Natural killer cell treated with Interleukin-12 subunit alpha and Interleukin-12 subunit beta and Interleukin-15 and Interleukin-18, amount 100 ng/mL, for 72 hours (primary cell): ENCODE measurements at places on chromosomes 6 and 20.
A peak's percentile ranks its signal among the peaks of the same experiment; 100 is the strongest.

- DNase-seq: no peak
These were observed 70.8 kb downstream of the IPCEF1 start for GRCh38 chr6:154285826-154286225.

DNA sequence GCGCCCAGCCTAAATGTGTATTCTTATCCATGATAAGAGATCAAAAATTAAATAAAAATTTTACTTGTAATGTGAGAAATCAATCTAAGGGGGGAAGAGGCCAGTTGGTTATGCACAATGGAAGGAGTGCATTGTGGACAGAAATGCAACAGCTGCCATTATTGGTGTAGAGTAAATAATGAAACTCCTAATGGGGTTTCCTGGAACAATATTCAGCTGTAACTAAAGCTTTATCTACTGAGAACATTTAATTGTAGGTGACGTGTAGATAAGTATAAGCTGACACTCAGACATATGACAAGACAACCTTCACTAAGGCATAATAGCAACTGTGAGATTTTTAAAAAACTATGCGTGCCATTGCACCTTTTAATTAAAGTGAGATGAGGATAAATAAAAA lies 71.4 kb downstream of the CEP57L1 start:
- no peak for DNase-seq

GRCh38 chr6:39041072-39041471 lies 7.5 kb upstream of the GLP1R start:
- peak; percentile 56 for DNase-seq

- DNase-seq: no peak
These were observed at the start of gene DLGAP4 for GRCh38 chr20:36305602-36306551. TSS of gene DLGAP4 (plus strand) at chr20:36306339. CDS start at chr20:36431718, 125,379 bp downstream.

GRCh38 chr20:8089668-8090067 lies 42.4 kb upstream of the PLCB1 start:
- DNase-seq: no peak

GRCh38 chr6:149919834-149920225 lies 3.1 kb downstream of the RAET1G start:
- DNase-seq: no peak

DNA sequence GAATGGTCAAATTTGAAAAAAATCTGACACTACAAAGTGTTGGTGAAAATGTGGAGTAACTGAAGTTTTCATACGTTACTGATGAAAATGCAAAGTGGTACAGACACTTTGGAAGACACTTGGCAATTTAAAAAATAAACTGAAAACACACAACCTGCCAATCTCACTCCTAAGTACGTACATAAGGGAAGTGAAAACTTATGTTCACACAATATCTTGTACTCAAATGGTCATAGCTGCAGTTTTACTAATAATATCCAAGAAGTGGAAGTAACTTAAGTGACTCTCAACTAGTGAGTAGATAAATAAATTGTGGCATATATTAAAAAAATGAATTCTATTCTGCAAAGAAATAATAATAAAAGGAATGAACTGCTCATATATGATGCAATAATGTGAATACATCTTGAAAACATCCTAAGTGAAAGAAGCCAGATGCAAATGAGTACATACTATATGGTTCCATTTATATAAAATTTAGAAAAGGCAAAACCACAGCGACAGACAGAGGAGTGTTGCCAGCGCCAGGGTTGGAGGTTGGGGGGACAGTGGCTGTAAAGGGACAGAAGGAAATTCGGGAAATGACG lies 198.2 kb downstream of the ERMARD start:
- DNase-seq: no peak

- no peak for DNase-seq
These were observed 113.3 kb upstream of the SLC2A12 start for GRCh38 chr6:134165561-134166201.

GRCh38 chr6:34114695-34115402 lies 31.0 kb downstream of the GRM4 start:
- no peak for DNase-seq

- peak; percentile 97 for DNase-seq
These were observed at the start of gene SMIM13 for GRCh38 chr6:11093626-11094410. TSS of gene SMIM13 (plus strand) at chr6:11093834. CDS start at chr6:11094314, 480 bp downstream.

DNA sequence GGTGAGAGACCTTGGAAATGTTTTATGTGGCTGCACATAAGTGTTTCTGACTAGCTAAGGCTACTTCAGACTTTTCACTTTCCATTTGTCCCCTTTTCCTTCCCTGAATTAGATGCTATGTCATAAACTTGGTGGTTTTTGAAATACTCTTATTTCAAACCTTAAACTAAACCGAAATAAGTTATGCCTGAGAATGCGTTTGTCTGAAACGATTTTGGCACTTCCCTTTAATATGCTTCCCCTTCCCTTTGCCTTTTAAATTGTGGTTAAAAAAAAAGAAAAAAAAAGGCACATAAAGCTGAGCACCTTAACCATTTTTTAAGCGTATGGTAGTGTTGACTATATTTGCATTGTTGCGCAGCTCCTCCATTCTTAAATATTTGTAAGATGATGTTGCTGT lies 14.3 kb downstream of the ZNF451 start:
- DNase-seq: no peak

DNA sequence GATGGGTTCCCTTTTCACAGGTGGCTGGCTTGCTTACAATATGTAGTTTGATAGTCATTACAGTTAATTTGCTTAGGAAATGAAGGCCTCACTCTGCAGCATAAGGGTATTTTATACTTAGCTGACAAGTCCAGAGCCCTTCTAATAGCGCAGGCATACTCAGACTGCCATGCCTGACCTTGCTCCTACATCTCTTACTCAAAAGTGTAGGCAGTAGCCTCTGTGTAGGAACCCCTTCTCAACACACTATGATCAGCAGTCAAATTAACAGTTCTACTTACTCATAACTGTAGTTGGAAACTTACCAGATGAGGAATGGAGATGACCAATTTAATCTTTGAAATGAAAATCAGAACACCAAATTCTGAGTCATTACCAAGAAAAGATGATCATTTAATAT lies 373.5 kb downstream of the TBC1D32 start:
- DNase-seq: no peak

DNA sequence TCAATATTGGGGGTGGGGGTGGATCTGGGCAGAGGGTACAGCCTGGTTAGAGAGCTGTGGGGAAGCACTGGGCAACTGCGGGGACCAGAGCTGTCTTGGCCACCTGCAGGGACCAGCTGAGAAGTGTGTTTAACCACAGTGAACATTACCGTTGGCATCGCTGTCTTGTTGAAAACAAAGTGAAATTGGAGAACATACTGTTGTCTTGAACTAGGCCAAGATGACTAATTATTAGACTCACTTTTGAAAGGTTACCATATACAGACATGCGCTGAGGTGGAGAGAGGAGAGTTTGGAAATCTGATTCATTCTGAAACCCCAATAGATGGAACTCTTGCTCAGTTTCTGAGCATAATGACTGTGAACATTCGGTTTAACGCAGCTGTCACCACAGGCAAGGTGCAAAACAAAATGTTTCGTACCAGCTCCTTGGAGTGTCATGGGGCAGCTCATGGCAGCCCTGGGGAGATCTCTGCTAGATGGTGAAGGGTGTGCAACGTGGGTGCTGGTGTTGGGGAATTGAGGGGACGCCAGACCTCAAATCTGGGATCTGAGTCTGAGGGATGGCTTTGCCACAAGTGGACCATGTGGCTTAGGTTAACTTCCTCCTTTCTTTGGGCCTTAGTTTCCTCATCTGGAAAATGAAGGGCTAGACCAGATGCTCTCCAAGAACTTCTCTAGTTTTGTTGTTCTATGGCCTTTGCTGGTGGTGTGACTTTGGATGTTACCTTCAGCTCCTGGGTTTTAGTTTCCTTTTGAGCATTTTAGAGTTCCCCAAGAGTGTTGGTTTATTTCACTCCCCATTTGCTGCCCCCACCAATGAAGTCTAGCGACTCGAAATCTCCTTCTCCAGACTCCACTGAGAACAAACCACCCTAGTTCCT lies 24.6 kb upstream of the GTSF1L start:
- peak; percentile 87 for DNase-seq

DNA sequence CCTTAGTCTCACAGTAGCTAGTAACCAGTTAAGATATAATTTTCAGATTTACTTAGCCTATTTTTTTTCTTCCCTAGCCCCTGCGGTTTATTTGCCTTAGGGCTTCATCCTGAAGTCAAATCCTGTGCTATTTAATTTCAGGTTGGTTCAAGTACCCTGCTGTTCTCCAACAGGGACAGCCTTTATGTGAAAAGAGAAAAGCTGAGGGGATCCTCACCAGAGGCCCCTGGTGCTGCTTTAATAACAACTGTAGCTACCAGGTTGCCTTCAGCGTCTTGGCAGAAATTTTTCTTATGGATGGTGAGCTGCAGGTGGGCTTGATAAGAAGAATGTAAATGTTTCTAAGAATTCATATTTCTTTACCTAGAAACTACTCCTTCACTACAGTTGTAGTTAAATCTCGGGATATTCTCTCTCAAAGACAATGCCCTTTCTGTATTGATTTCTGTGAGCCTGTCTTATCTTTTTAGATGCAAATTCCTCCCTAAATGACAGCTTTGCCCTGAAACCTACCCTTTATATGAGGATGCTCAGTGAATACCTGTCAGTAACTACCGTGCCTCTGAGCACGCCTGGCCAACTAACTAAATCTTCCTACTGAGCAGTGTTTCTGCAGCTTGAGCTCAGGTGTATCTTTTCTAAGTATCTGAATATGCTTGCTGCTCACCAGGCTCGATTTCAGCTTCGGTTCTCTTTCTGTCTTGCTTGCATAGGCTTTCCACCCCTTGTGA lies 320.5 kb downstream of the MMUT start:
- no peak for DNase-seq

GRCh38 chr6:19789100-19789803 lies 47.9 kb upstream of the ID4 start:
- DNase-seq: no peak

- peak; percentile 79 for DNase-seq
These were observed 58.2 kb downstream of the TRIM27 start for GRCh38 chr6:28865401-28866204.

DNA sequence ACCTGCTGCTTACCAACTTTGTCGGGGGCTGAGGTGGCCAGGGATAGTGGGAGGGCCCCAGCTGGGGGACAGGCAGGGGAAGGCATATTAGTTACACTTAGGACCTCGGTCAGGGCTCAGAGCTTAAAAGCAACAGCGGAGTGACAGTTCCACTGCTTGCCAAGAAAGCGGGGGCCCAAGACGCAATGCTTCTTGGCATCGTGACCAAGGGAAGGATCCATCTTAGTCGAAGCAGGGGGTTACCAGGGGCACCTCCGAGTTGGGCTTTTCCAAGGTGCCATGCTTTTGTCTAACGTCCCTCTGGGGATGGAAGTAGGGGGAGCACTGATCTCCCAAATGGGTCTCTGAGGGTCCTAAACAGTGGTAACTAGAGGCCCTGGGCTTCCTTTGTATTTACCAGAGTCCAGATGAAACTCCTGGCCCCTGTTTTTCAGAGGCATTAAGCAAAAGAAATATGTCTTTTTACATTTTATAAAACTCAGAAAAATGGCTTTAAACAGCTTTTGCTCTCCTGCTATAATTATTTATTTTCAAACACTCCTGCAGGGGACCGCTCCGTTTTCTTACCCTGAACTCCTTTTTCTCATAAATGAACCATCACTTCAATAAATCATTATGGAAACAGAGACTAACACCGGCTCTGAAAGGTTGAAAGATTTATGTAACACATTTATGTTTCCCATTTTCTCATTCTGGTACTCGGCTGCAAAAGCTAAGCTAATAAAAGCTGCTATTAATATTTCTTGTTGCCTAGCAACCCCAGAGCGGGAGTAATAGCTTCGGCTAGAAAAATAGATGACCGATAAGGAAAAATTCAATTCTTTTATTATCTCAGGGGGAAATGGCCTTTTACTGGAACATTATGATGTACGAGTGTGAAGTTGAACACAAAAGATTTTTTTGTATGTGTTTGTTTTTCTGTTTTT lies 100.4 kb downstream of the TOX2 start:
- no peak for DNase-seq

GRCh38 chr6:51489133-51489532 lies 598.3 kb downstream of the PKHD1 start:
- DNase-seq: no peak

DNA sequence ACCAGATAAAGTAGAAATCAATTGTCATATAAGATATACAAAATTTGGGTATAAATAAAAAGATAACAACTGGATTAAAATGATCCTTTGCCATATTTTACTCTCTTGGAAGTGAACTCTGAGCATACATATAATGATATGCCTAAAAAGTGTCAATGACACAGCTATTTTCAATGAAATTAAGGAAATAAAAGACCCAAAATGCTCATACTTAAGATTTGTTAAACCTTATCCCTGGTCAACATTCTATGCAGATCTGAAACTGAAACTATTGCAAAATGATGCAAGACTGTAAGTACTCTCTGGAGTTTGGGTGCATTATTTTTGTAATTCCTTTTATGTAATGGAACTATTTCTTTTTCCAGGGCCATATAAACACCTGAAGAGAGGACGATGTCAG lies 119.0 kb upstream of the SGK1 start:
- DNase-seq: no peak

DNA sequence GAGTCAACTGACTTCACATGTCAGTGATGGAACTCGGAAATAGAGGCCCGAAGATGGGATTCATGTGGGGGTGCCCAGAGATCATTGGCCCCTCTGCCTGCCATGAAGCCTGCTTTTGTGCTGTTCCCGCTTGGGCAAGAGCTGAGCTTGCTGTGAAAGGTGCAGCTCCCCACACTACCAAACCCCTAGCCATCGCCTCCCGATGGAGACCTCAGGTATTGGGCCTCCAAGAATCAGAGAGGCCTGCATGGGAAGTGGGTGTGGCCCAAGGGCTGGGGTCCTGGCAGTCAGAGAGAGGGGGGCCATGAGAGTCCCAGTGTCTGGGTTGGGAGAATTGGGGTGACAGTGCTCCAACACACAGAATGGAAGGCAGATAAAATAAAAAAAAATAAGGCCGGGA lies 160.9 kb downstream of the SOD2 start:
- DNase-seq: no peak

- no peak for DNase-seq
These were observed 300.7 kb downstream of the CLIC5 start for GRCh38 chr6:45714741-45715507.

GRCh38 chr20:20010639-20011500 lies 6.3 kb upstream of the NAA20 start:
- no peak for DNase-seq

DNA sequence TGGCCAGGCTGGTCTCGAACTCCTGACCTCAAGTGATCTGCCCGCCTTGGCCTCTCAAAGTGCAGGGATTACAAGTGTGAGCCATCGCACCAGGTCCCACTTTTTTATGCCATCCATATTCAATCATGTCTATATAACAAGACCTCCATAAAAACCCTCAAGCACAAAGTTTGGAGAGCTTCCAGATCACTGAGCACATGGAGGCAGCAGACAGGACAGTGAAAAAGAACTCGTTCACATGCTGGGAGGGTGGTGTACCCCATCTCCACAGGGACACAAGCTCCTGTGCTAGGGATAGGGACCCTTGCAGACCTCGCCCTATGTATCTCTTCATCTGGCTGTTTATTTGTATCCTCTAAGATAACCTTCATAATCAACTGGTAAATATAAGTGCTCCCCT lies 30.3 kb downstream of the KIF13A start:
- DNase-seq: no peak

DNA sequence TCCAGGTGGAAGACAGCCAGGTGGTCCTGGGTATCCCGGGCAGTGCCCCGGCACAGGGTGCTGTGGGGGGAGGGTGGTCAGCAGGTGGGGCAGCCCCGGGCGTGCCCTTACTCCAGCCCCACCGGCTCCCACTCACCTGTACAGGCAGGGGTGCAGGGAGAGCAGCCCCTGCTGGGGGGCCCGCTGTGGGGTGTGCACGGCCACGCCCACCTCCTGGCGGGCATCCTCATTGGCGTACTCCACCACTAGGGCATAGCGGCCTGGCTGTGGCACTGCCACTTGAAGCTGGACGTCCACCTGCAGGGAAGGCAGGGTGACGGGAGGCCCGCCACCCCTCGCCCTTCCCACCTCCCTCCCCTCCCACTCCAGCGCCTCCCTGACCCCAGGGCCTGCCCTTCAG lies 29.6 kb downstream of the ADRM1 start:
- DNase-seq: peak; percentile 49

GRCh38 chr6:45507186-45507585 lies 129.5 kb upstream of the SUPT3H start:
- no peak for DNase-seq
